ENCODE measurements at places on chromosomes 2 and 18.
A peak's percentile ranks its signal among the peaks of the same experiment; 100 is the strongest.

DNA sequence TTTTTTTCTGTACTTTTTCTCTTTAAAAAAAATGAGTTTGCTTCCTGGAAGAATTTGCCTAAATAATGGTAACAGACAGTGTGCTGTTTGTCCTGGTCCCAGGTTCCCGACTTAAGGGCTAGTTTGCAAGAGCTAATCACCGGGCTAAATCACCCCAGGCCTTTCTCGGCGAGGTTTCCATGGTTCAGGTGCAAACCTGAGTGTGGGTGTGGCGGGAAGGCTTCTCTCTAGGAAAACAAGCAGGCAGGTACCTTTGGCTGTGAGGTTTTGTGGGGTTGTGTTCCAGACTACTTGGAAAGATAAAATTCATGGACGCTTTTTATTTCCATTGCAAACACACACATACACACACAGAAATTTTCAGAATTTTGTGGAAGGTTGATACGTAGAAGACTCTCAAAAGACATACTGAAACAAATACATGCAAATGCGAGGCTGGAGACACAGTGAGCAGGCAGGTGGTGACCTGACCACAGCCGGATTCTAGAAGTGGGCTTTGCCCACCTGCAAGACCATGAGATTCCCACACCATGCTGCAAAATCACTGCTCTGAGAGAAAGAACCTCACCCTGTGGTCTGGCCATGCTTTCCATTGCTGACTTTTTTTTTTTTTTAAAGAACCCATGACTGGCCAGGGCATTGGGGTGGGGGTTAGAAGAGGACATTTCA is 815 bp downstream of the CNDP1 start:
- no peak for DNase-seq
- no peaks in the 10 kb centered on the region for H3K36me3 ChIP-seq

- H3K4me1 ChIP-seq, result peaks cover 30% of the 10 kb centered on the region
- peak overlapping the region; percentile 59 for H3K27ac ChIP-seq
- no peak for DNase-seq
- H3K4me3 ChIP-seq, result no peak overlapping the region
These were observed 17.2 kb downstream of the SP110 start for GRCh38 chr2:230202430-230203109.

- no peaks in the 10 kb centered on the region for H3K36me3 ChIP-seq
- H3K27ac ChIP-seq, result no peak overlapping the region
- no peak overlapping the region for H3K4me3 ChIP-seq
- DNase-seq, result no peak
- H3K27me3 ChIP-seq, result no peaks in the 10 kb centered on the region
- H3K4me1 ChIP-seq, result peaks cover 10% of the 10 kb centered on the region
These were observed 9.5 kb upstream of the CNNM3 start for GRCh38 chr2:96806468-96807126.

- H3K27me3 ChIP-seq, result peaks cover 53% of the 10 kb centered on the region
- no peaks in the 10 kb centered on the region for H3K4me1 ChIP-seq
- no peaks in the 10 kb centered on the region for H3K36me3 ChIP-seq
- H3K4me3 ChIP-seq, result no peak overlapping the region
These were observed 6.2 kb upstream of the TWIST2 start for GRCh38 chr2:238841542-238842164.

DNA sequence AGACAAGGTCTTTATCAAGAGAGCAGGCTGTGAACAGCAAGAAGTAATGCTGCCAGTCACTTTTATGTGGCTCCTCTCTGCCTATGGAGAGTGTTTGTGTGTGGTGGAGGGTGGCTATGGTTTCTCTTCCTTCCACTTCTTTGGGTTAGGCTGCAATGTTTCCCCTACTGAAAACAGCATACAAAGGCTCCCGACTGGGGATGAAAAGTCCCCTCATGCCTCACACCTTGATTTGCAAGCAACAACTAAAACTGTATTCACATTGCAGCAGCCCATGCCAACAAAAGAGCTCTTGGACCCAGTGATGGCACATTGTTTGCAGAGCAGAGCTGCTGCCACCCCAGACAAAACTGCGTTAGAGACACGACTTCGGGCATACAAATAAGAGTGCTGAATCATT is 301.6 kb downstream of the SLC8A1 start:
- no peak overlapping the region for H3K27ac ChIP-seq
- DNase-seq, result no peak
- no peaks in the 10 kb centered on the region for H3K4me1 ChIP-seq
- H3K27me3 ChIP-seq, result peaks cover 3% of the 10 kb centered on the region
- no peaks in the 10 kb centered on the region for H3K36me3 ChIP-seq

DNA sequence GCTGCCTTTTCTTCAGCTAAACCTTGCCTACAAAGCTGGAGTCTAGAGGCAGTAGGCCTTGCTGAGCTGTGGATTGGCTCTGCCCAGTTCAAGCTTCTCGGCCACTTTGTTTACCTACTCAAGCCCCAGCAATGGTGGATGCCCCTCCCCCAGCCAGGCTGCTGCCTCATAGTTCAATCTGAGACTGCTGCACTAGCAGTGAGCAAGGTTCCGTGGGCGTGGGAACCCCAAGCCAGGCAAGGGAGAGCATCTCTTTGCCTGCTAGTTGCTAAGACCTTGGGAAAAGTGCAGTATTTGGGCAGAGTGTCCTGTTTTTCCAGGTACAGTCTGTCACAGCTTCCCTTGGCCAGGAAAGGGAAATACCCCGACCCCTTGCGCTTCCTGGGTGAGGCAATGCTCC is 68.9 kb downstream of the VAPA start:
- DNase-seq, result no peak
- no peak overlapping the region for H3K4me3 ChIP-seq
- H3K27ac ChIP-seq, result no peak overlapping the region
- H3K27me3 ChIP-seq, result no peaks in the 10 kb centered on the region

GRCh38 chr2:201127570-201127969 is 11.6 kb downstream of the CFLAR start:
- peaks cover 74% of the 10 kb centered on the region for H3K4me1 ChIP-seq
- DNase-seq, result peak; percentile 50
- H3K27ac ChIP-seq, result peak overlapping the region; percentile 96
- H3K4me3 ChIP-seq, result peak overlapping the region; percentile 98
- no peaks in the 10 kb centered on the region for H3K27me3 ChIP-seq
- H3K36me3 ChIP-seq, result peaks cover 43% of the 10 kb centered on the region

- DNase-seq, result no peak
- H3K4me1 ChIP-seq, result peaks cover 66% of the 10 kb centered on the region
- peaks cover 3% of the 10 kb centered on the region for H3K27me3 ChIP-seq
- H3K27ac ChIP-seq, result no peak overlapping the region
- peaks cover 13% of the 10 kb centered on the region for H3K36me3 ChIP-seq
- no peak overlapping the region for H3K4me3 ChIP-seq
These were observed 3.1 kb upstream of the TMEM185B start for GRCh38 chr2:120226316-120226715.

- no peak overlapping the region for H3K4me3 ChIP-seq
- H3K36me3 ChIP-seq, result no peaks in the 10 kb centered on the region
- no peak for DNase-seq
These were observed 13.3 kb downstream of the COL4A3 start for GRCh38 chr2:227177592-227178336.

- no peak overlapping the region for H3K4me3 ChIP-seq
- no peaks in the 10 kb centered on the region for H3K27me3 ChIP-seq
- no peak overlapping the region for H3K27ac ChIP-seq
- DNase-seq, result no peak
- no peaks in the 10 kb centered on the region for H3K4me1 ChIP-seq
- no peaks in the 10 kb centered on the region for H3K36me3 ChIP-seq
These were observed 1420.0 kb upstream of the CDH2 start for GRCh38 chr18:29596959-29597358.

DNA sequence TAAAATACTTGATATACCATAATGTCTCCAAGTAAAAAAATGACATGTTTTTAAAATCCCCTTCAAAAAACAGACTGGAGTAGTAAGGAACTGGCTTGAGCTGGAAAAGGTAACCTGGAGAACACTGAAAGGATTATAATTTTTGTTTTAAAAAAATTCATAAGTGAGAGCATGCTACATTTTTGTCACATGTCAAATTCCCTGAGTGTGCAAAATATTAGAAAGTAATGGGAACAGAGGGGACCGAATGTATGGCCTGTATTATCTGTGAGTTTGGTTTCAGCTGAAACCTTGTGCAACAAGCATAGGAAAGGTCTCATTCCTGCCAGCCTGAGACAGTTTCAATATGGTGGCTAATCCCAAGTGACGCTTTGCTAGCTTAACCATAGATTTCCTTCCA is 202.5 kb downstream of the SLC39A10 start:
- peaks cover 1% of the 10 kb centered on the region for H3K4me1 ChIP-seq
- no peak overlapping the region for H3K4me3 ChIP-seq
- H3K36me3 ChIP-seq, result no peaks in the 10 kb centered on the region

DNA sequence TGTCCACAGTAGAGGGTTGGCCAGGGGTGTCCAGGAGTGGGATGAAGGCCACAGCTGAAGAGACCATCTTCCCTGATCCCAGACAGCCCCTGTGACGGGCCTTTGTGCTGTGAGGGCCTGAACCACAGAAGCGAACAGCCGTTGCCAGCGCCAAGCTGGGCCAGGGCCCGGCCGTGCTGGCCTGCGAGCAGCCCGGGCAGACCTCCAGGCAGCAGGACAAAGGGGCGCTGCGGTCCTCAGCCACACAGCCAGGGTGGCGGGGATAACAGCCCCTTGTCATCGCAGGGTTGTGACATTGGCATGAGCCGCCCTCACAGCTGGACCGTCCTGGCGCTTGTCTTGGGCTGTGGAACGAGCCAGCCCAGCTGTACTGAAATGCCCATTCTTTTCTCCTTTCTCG is 161.1 kb downstream of the FAM210A start:
- H3K27me3 ChIP-seq, result no peaks in the 10 kb centered on the region
- no peak overlapping the region for H3K4me3 ChIP-seq
- peaks cover 3% of the 10 kb centered on the region for H3K36me3 ChIP-seq
- DNase-seq, result no peak
- peak overlapping the region; percentile 93 for H3K27ac ChIP-seq
- peaks cover 86% of the 10 kb centered on the region for H3K4me1 ChIP-seq

DNA sequence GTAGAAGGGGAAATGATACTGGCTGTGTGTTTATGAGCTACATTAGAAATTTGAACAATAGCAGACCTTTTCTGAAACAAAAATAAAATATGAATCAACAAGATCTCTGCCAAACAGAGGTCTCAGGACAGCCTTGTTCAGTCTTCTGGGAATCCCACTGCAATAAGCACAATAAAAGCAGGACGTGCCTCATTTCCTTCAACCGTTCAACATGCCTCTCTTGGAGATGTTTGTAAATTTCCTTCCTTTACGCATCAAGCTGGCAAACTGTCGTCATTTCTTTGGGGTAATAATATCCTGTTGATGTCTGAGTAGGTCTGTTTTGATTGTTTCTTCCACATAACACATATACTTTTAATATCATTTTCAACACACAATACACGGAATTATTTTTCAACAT is 77.2 kb downstream of the TCF4 start:
- no peak overlapping the region for H3K27ac ChIP-seq
- no peaks in the 10 kb centered on the region for H3K36me3 ChIP-seq
- H3K4me1 ChIP-seq, result peaks cover 15% of the 10 kb centered on the region
- DNase-seq, result no peak
- peak overlapping the region; percentile 25 for H3K4me3 ChIP-seq

DNA sequence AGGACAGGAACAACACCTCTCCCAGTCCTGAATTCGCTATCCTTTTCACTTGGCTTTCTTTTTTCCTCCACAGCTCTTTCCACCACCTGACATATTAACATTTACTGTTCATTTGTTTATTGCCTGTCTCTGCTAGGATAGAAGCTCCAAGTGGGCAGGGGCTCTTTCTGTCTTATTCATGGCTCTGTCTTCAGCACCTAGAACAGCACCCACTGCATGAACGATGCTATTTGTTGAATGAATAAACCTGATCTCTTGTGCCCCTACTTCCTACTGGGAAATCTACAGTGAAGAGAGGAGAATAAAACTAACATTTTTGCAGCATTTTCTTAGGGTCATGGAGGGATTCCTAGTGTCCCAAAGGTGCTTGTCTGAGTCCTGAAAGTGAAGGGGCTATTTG is 24.4 kb upstream of the GAREM2 start:
- H3K4me3 ChIP-seq, result no peak overlapping the region
- H3K27ac ChIP-seq, result no peak overlapping the region
- H3K27me3 ChIP-seq, result peaks cover 20% of the 10 kb centered on the region
- H3K4me1 ChIP-seq, result no peaks in the 10 kb centered on the region

GRCh38 chr18:36299015-36299414 is 1.5 kb downstream of the FHOD3 start:
- no peak overlapping the region for H3K27ac ChIP-seq
- H3K36me3 ChIP-seq, result no peaks in the 10 kb centered on the region
- DNase-seq, result no peak

DNA sequence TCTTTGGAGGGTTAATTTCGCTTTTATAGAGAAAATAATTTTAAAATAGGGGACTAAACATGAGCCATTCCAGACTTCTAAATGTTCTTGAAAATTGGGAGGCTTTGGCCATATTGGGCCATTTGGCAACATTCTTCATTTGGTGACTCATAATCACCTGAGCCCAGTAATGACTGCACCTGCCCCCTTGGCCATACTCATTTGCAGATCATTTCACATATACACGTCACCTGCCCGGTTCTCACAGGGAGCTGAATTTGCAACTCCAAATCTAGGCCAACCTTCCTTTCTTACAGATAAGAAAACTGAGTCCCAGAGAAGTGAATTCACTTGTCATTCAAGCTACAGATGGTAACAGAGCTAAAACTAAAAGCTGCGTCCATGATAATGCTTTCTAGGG is 289.7 kb downstream of the EPHA4 start:
- no peaks in the 10 kb centered on the region for H3K36me3 ChIP-seq
- H3K4me1 ChIP-seq, result no peaks in the 10 kb centered on the region
- no peak overlapping the region for H3K27ac ChIP-seq
- no peak for DNase-seq
- H3K4me3 ChIP-seq, result no peak overlapping the region

- H3K36me3 ChIP-seq, result no peaks in the 10 kb centered on the region
- H3K4me1 ChIP-seq, result peaks cover 3% of the 10 kb centered on the region
- no peak for DNase-seq
- peaks cover 4% of the 10 kb centered on the region for H3K27me3 ChIP-seq
- no peak overlapping the region for H3K4me3 ChIP-seq
These were observed 33.0 kb downstream of the RHOB start for GRCh38 chr2:20479835-20480234.

DNA sequence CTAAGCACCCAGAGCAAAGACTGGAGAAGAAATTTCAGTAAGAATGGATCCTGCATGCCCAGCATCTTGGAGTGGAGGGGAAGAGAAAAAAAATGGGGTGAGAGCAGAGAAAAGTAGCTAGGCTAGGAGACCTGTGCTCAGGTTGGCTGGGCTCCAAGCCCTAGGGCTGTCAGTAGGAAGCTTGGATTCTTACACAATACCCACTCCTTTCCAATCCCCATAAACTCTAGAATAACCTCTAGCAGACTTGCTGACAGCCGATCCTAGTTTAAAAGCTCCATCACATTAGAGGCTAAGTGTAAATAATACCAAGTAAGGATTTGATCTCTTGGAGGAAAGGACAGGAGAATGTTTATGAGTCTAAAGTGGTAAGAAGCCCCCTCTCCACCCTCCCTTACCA is 46.2 kb upstream of the NABP1 start:
- no peak overlapping the region for H3K27ac ChIP-seq
- H3K27me3 ChIP-seq, result no peaks in the 10 kb centered on the region
- peaks cover 22% of the 10 kb centered on the region for H3K4me1 ChIP-seq
- no peak overlapping the region for H3K4me3 ChIP-seq

GRCh38 chr2:222865301-222865700 is 4.5 kb downstream of the ACSL3 start:
- no peaks in the 10 kb centered on the region for H3K27me3 ChIP-seq
- peaks cover 8% of the 10 kb centered on the region for H3K4me1 ChIP-seq
- no peak overlapping the region for H3K27ac ChIP-seq
- peaks cover 3% of the 10 kb centered on the region for H3K36me3 ChIP-seq
- no peak overlapping the region for H3K4me3 ChIP-seq

All from activated naive CD8-positive, alpha-beta T cell treated with anti-CD3 and anti-CD28 coated beads, Interleukin-2, amount 50 U/mL, for 24 hours (primary cell).